ENCODE measurements at places on chromosomes 11 and 22.
A peak's percentile ranks its signal among the peaks of the same experiment; 100 is the strongest.

DNA sequence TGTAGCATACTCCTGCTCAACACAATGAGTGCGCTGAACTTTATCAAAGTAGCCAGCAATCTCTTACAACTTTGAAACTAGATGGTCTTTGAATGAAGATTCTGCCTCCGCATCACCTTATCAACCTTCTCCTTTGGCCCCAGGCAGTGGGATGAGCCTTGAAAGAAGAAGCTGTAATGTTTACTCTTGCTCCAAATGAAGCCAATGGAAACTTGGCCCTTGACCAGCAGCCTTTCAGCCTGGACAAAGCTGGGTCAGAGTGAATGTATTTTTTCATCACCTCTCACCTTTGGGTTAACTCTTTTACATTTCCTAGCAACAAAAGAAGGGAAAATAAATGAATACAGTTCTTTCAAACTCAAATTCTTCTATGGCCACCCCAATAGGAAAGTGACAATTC lies 359.1 kb downstream of the KCNA4 start:
- DNase-seq = no peak

DNA sequence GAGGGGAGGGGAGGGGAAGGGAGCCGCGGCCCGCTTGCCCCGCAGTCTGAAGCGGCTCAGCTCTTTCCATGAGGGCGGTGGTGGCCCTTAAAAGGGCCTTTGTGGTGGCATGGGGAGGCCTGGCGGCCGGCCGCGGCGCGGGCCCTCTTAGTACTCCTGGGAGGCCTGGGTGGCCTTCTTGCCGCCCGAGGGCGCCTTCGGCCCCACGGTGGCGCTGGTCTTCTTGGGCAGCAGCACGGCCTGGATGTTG lies 6.9 kb downstream of the DPAGT1 start:
- DNase-seq = no peak

DNA sequence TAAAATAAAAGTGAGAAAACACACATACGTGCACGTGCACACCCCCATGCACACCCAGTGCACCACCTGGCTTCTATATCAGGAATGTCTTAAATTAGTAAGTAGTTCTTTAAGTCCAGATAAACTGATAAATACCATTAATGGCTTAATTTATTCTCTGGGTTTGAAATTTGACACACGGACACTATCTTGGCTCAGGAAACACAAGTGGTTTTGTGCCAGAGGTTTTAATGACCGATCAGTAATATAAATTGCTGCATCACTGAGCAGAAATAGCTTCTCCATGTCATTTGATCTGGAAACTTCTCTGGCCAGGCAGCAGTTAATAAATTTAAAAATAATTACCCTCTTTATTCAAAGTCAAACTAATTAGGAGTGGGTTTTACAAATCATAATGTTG lies 101.5 kb upstream of the NNMT start:
- no peak for DNase-seq

- DNase-seq = no peak
These were observed 32.4 kb upstream of the PRR5 start for GRCh38 chr22:44669561-44669976.

DNA sequence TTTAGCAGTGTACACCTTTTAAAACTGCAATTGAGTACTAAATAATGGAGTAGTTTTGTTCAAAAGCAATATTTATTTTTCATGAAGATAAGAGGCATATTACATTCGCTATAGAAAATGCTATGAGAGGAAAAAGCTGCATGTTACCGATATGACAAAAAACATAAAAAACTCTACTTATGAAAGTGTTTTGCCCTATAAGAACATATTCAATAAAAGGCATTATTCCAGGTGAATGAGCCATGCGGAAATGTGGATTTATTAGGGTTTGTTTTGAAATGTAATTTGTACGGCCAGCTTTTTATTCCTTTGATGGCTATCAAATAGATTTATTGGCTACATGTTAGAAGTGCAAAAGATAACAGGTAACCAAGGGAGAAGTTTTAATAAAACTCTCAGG lies 129.3 kb upstream of the DDI1 start:
- no peak for DNase-seq

GRCh38 chr11:87059596-87060390 lies 22.1 kb downstream of the TMEM135 start:
- DNase-seq = no peak

DNA sequence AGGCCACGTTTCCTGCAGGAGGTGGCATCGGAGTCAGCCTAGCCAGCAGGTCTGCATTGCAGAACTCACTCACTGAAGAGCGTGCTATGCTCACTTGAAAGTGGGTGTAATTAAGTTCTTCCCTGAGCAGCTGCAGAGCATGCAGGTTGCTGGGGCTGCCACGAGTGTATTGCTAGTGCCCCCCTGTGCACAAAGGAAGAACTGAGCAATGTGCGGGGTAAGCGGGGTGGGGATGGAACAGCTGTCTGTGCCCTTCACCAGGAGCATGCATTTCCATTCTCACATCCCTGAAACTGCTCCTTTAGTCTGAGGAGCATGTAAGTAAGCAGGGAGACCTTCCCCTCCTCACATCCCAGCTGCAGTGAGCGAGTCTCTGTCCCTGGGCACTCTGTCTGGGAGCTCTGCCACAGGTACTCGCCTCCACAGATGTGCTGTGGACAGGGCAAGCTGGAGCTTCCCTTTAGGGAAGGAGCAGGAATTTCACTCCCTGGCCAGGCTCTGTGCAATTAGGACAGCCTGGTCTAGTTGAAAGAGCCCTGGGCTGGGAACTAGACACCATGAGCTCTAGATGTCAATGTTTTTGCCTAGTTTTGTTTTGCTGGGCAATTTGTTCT lies 1031.8 kb downstream of the NTM start:
- DNase-seq = peak; percentile 88

- DNase-seq = no peak
These were observed 1996.9 kb downstream of the LRRC4C start for GRCh38 chr11:39462506-39462905.

DNA sequence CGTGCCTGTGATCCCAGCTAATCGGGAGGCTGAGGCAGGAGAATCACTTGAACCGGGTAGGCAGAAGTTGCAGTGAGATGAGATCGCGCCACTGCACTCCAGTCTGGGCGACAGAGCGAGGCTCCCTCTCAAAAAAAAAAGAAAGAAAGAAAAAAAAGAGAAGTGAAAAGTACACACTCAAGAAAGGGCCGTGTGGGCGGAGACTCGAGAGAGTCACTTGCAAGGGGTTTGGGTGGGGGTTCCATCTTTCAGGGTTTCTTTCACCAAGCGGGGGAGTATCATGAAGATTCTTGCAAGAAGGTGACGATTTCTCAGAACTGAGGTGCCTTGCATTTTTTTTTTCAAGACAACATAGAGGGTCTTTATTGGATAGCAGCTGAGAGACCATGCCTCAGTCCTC lies 4.0 kb upstream of the IFITM5 start:
- DNase-seq = no peak

Measured in NCI-H1417 (cell line).